Activated T-cell treated with anti-CD3 and anti-CD28 coated beads for 48 hours (primary cell): ENCODE measurements at places on chromosomes 1 and 21.
A peak's percentile ranks its signal among the peaks of the same experiment; 100 is the strongest.

GRCh38 chr1:29974316-29974724 is 738.0 kb downstream of the PTPRU start:
- DNase-seq = no peak

DNA sequence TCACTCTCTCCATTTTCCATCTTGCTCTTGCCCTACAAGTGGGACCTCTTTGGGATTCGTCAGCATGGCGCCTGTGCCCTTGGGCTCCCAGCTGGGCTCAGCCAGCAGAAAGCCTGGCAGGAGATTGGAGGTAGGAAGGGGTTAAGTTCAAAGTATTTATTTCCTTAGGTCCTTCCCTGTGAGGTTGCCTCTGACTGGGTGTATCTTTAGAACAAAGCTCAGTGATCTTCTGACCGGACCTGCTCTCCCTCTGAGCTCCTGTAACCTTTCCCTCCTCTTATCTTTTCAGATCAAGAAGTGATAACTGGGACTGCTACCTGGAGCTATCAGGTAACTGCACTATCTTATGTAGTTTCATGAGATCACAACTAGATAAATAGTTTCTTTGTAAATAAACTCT is 75.8 kb upstream of the ABCD3 start:
- DNase-seq = no peak

GRCh38 chr1:55057270-55057955 is 18.1 kb downstream of the PCSK9 start:
- no peak for DNase-seq

- DNase-seq = no peak
These were observed 83.3 kb downstream of the CYYR1 start for GRCh38 chr21:26489781-26490180.

- DNase-seq = peak; percentile 47
These were observed 1.1 kb downstream of the BCAR3 start for GRCh38 chr1:93680420-93681100.

- no peak for DNase-seq
These were observed 117.9 kb downstream of the PRDM2 start for GRCh38 chr1:13817906-13818305.

- DNase-seq = peak; percentile 33
These were observed 21.9 kb downstream of the RD3 start for GRCh38 chr1:211469938-211470529.

GRCh38 chr1:6014130-6014999 is 22.1 kb upstream of the NPHP4 start:
- no peak for DNase-seq

- DNase-seq = no peak
These were observed 105.9 kb downstream of the RGS2 start for GRCh38 chr1:192914696-192915095.

DNA sequence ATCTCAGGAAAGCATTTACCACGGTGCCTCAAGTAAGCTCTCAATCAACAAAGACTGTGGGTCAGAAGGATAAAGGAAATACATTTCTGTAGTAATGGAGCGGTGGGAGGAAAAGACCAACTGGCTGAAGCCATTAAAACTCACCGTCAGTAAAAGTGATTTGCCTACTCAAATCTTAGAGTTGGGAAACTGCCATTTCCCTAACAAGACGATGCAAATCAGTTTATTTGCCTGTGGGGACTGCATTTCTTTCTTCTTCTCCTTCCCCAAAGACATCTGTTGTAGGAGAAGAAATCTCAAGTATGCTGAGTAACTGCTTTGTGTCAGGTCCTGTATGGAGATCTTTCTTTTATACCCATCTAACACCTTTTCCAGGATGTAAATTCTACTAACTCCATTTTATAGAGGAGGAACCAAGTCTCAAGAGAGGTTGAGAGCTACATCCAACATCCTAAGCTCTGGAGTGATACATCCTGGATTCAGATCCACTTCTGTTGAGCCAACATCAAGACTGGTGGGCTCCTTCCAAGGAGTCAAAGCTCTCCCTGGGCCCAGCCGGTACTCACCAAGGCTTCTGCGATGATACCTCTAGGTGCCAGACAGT is 219.3 kb upstream of the FGGY start:
- DNase-seq = no peak

- DNase-seq = no peak
These were observed 62.3 kb upstream of the RCC1 start for GRCh38 chr1:28443550-28443949.

GRCh38 chr1:59150577-59151386 is 146.1 kb upstream of the FGGY start:
- DNase-seq = no peak

DNA sequence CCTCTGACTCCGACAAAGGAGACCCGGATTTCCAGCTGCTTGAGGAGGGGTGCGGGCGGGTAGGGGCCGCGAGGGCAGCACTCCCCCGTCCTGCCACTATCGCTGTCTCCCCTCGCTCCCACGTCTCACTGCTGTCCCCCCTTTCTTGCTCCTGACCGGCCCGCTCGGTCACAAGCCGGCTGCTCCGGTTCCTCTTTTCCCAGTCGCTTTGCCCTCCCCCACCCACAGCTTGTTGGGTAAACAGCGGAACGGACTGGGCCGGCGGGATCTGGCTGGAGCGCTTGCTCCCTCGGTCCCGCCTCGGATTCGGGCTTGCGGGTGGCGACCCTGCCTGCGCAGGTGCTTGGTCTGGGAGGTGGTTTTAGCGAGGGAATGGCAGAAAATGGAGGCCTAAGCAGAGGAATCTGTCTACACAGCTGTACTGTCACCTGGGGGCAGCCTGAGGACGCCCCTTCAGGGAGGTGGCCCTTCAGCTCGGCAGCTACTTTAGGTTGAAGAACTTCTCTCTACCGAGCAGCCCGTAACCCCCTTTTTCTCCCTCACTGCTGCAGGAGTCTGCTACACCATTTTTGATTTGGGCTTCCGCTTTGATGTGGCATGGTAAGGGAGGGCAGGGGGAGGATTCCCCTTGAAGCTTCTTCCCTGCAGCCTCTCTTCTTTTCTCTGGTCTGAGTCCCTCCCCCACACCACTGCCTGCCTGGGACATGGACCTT is 645 bp downstream of the ATP6V0B start:
- DNase-seq = no peak

DNA sequence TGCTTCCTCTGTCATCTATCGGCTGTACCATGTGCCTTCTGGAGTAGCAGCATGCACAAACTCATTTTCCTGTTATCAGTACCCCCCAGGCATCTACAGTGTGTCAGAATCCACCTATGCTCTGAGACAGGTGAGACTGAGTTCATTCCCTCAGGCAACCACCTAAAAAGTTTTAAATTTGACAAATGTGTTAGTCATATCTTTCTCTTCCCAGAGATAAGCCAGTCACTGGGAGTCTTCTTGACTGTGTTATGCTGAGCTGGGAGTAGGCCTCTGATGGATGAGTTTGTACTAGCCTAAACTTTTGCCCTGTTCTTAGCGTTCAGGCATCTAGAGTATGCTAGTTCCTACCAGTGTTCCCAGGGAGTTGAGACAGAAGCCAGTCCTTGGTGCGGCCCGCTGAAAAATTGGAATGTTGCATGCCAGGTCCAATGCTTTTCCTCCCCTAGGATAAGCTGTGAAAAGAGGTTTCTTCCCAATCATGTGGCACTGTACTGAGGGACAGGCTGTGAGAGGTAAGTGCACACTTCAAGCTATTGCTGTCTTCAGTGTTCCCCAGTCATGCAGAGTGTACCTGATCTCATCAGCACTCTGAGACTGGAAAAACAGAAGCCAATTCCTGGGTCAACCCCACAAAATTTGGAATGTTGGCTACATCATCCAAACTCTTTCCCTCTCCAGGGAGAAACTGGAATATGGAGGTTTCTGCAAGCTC is 1202.3 kb downstream of the NCAM2 start:
- DNase-seq = no peak

DNA sequence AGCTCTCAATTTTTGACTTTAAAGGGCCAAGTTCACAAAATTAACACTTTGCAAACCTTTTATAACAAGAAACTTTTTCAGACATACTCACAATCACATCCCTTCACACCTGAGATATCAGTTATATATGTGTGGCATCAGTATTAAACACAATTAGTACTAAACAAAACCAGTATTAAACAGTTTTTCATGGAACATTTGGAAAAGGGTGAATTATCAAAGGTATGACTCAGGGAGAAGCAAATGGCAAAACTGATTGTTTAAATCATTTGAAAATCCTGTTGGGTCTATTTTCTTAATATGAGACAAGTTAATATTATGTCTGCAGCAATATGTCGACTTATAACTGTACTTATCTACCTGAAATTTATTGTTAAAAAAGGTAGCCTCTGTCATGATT is 587.3 kb downstream of the NEGR1 start:
- no peak for DNase-seq

DNA sequence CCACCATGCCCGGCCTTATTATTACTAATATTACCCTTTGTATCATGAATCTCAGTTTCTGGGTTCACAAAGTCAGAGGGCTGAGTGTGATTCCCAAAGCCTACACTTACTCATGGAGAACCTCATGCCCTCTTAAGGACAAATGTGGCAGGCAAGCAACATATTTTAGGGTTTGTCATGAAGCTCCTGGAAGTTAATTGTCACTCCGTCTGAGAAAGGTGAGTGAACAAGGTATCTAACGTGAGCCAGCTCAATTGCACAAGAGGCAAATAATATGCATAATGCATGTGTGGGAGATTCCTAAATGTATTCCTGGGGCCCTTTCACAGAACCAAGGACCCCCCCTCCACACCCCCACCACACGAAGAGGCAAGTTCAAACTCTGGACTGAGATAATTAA is 10.1 kb upstream of the TIAM1 start:
- DNase-seq = no peak

GRCh38 chr1:199727682-199728081 is 299.8 kb upstream of the NR5A2 start:
- no peak for DNase-seq
